GM13976 (cell line): ENCODE measurements at places on chromosomes 2 and 18.

- no peak for DNase-seq
Observed at GRCh38 chr2:233663911-233664310, 7.8 kb upstream of the UGT1A9 start.

- DNase-seq: no peak
Observed at GRCh38 chr2:146913476-146913875, 931.4 kb upstream of the ACVR2A start.

- no peak for DNase-seq
Observed at GRCh38 chr2:111118481-111118980, 2.2 kb upstream of the BCL2L11 start.

GRCh38 chr18:74116633-74117554 lies 30.7 kb downstream of the FBXO15 start:
- no peak for DNase-seq

DNA sequence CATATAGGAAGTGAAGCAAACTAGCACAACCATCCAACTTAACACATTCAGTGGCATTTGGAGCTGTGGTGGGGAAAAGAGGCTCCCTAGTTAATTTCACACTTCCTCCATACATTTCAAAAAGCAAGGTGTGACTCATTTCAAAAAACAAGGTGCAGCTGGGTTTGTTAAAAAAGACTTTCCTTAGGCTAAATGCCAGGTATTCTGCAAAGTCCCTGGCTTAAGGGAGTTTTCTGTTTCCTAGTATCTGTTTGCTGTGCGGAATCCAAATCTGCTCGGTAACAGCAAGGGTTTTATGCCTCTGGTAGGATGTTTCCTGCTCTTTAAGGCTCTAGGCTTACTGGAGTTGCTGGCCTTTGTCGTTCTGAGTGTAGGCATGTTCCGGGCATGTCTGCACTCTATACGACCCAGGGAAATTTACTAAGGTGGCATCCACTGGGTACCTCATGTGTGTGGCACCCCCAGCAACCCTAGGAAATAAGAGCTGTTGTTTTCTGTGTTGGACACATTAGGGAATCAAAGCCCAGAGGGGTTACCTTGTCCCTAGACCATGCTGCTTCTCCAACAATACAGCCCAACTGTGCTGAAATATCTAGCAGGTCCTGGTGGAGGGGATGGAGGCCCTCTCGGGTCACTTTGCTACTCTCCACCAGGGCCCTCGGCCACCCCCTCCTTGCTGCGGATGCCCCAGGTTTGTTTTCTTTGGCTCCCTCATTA lies 634 bp upstream of the MSGN1 start:
- no peak for DNase-seq

DNA sequence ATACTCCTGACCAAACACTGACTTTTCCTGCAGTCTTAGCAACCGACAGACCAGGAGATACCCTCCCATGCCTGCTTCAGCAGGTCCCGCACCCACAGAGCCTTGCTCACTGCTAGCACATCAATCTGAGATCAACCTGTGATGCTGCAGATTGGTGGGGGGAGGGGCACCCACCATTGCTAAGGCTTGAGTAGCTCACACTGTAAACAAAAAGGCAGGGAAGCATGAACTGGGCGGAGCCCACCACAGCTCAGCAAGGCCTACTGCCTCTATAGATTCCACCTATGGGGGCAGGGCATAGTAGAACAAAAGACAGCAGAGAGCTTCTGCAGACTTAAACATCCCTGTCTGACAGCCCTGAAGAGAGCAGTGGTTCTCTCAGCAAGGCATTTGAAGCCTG lies 109.7 kb downstream of the SP100 start:
- no peak for DNase-seq

DNA sequence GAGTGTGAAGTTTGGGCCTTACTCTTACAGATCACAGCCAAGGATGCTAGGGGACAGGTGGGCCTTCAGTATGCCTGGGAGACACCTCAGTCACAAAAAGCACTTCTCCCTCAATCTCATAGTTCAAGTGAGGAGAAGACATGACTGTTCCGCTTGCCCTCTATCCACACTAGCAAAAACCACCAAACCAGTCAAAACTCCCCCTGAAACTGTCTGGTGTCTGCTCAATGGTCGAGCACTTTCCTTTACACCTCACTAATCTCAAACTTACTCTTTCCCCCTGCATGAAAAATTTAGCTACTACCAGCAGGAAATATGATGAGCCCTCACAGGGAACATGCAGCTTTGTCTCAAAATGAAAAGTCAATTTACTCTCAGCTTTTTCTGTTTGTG lies 232.2 kb downstream of the TRIB2 start:
- DNase-seq: peak; percentile 7
